ENCODE measurements at places on chromosomes 16 and 17.

- no peak for DNase-seq
Measured at GRCh38 chr16:4852221-4852872, 5.1 kb downstream of the UBN1 start.

GRCh38 chr17:43927060-43927864, 15.0 kb downstream of the PPY start:
- peak; percentile 26 for DNase-seq

GRCh38 chr17:32311028-32311536, 30.9 kb downstream of the C17orf75 start:
- no peak for DNase-seq

GRCh38 chr16:85004587-85005205, 6.6 kb downstream of the ZDHHC7 start:
- DNase-seq = no peak

- no peak for DNase-seq
Measured at GRCh38 chr16:10297341-10298006, 88.4 kb upstream of the ATF7IP2 start.

GRCh38 chr17:76727745-76728456, 1.3 kb downstream of the METTL23 start:
- peak; percentile 27 for DNase-seq

- no peak for DNase-seq
Measured at GRCh38 chr16:81500833-81501521, 56.4 kb downstream of the CMIP start.

DNA sequence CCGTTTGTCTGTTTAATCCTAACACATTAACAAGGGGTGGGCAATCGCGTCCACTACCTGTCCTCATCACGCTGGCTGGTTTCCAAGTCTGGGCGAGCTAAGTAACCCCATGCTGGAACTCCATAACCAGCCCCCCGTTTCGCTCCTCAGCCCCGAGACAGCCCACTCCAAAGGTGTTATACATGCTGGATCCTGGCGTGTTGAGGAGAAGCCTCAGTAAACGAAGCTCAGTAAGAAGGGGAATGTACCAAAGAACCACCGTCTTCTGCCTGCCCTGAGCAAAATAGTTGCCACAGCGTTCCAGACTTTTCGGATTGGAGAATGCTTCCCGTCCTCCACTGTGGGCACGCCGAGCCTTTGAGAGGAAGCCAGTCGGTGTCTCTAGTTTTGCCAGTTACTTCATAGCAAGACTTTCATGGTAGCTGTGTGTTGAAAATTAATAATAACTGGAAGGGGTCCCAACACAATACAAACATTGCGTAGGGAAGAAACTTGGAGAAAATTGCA, 16.1 kb upstream of the C17orf78 start:
- no peak for DNase-seq

All from stimulated activated naive CD8-positive, alpha-beta T cell treated with anti-CD3 and anti-CD28 coated beads, Interleukin-15, Interleukin-2, amounts not matched to agents 100 U/mL and 50 U/mL, for 24 hours (primary cell).